ENCODE measurements at places on chromosomes 7 and 10.

DNA sequence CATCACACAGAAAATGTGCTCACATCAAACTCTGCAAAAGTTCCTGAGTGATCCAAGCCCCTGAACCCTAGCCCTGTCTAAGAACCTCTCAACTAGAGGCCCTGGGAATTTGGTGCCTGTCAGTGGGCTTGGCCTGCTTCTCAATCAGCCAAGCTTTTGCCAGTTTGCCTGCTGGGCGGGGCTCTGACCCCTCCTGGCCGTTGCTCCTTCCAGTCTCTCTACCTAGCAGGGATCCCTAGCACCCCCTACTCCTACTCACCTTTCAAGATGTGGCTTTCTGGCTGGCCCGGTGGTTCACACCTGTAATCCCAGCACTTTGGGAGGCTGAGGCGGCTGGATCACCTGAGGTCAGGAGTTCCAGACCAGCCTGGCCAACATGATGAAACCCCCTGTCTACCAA is 2.1 kb downstream of the KLRG2 start:
- no peak for DNase-seq

DNA sequence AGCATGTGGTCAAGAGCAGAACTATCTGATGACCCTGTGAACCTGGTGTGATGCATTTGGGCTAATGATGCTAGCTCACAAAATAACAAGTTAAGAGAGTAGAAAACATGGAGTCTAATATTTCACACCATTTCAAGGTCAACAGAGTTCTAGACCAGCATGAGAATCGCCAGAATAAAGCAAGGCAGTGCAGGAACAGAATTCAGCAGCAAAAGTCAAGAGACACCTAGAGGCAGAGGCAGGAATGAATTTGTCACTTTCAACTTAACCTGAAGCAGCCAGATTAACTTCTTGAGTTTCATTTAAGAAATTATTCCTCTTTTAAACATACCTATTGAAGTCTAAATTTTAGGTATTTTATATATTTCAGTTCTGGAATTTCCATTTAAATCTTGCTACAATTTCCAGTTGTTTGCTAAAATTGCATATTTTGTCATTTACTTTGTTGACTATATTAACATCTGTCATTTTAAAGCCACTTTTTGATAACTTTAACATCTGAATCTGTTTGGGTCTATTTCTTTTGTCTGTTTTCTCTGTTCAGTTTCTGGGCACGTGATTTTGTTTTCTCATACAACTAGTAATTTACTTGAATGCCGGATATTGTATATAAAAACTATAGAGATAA is 44.2 kb upstream of the PRSS58 start:
- DNase-seq = no peak

- DNase-seq = no peak
Observed at GRCh38 chr10:18205098-18205834, 65.0 kb downstream of the CACNB2 start.

GRCh38 chr10:88385601-88386203 is 197.4 kb downstream of the RNLS start:
- DNase-seq = peak; percentile 23

- DNase-seq = no peak
Observed at GRCh38 chr10:18145652-18146051, 5.4 kb downstream of the CACNB2 start.
